ENCODE measurements at places on chromosomes 2 and 18.

GRCh38 chr2:26850000-26850431, 2.1 kb downstream of the DPYSL5 start:
- no peak for DNase-seq

GRCh38 chr2:213216461-213216860, 65.0 kb upstream of the IKZF2 start:
- DNase-seq, result no peak

DNA sequence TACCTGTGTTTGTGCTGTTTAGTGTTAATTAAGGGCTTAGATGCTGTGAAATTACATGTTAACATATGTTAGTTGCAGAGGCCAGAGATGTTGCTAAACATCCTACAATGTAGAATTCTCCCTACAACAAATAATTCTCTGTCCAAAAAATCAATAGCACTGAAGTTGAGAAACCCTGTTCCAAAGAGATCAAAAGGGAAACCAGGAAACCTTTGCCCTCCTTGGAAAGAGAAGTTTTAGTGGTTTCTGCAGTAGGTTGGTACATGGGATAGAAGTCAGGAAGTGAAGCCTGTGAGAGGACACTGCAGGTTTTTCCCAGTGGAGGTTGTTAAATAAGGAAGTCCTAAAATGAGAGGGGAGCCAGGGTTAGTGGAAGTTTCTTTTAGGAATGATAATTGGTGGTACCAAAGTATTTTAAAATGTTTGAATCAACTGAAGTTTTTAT, 6.3 kb upstream of the RMDN2 start:
- DNase-seq, result no peak

DNA sequence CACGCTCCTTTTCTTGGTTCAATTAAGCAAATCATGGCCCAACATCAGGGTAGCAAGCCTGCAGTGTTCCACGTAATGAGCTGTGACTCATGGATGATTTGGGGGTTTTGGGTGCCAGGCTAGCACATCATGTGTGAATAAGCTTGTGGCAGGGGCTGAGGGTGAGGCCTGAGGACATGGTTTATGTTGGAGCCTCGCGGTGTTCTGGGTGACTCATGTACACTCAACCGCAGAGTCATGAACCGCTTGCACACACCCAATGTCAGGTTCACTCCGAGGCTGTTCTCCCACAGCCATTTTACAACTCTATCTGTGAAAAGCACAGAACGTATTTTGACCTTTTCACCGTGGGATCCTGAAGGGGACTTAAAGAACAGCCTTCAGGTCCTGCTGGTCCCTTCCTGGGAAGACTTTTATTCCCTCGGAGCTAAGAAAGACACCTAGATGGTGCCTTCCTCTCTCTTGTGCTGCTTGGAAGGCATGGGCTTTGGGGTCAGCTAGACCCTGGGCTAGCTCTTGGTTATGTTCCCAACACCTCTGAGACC, 139.9 kb upstream of the ZEB2 start:
- peak; percentile 34 for DNase-seq

DNA sequence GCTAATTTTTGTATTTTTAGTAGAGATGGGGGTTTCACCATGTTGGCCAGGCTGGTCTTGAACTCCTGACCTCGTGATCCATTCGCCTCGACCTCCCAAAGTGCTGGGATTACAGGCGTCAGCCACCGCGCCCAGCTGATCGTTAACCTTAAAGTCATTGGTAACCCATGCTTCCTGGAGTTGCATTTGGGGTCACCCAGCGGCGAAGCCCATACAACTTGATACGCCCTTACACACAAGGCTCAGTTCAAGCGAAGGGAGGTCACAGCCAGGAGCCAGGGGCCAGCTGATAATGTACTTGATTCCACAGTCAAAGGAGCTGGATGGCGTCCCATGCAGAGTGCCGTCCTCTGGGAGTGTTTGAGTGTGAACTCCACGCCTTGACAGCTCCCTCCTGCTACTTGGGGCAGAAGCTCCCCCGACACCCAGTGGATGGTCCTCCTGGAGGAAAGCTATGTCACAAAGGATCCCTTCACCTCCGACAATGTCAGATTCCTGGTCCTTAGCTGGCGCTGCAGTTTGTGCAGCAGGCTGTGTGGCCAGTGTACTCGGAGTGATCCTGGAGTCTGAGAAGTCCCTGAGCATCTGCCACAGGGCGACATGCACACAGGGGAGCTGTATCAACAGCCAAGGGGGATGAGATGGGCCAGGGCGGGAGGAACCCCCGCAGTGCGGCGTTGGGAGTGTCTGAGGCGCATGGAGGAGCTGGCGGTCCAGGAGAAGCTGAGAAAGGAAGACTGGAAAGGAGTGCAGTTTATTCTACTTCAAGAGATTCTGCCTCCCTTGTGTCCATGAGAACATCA, 7.9 kb downstream of the CLHC1 start:
- no peak for DNase-seq
